ENCODE measurements at places on chromosomes 1 and 21.

DNA sequence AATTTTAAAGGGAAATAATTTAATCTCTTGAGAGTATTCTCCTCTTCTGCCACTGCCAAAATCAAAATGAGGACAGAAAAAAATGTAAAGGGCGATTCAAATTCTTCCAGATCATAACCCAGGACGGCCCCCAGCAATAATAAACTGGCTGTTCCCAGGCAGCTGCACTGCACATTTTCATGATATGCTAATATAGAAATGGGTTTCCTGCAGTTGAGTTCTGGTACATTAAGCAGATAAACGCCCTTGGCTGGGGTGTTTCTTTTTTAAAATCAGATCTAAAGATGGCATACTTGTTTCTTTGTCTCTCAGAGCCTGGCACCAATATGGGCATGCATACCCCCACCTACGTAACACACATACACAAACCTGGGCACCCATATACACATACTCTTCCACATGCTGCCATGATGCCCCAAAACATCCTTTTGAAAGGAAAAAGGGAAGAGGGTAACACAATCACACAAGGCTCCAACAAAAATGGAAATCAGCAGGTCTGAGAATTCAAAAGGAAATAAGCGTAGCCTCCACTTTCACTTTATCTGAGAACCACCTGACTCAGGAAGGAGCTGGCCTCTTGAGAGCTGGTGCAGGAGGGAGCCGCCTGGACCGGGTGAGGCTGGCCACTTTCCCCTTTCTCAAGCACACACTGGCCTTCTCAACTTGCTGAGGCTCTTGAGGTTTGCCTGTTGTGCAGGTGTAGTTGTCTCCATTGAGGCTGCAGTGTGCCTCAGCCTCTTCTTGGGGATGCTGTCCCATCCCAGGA is 653.4 kb downstream of the KIF26B start:
- DNase-seq, result no peak

DNA sequence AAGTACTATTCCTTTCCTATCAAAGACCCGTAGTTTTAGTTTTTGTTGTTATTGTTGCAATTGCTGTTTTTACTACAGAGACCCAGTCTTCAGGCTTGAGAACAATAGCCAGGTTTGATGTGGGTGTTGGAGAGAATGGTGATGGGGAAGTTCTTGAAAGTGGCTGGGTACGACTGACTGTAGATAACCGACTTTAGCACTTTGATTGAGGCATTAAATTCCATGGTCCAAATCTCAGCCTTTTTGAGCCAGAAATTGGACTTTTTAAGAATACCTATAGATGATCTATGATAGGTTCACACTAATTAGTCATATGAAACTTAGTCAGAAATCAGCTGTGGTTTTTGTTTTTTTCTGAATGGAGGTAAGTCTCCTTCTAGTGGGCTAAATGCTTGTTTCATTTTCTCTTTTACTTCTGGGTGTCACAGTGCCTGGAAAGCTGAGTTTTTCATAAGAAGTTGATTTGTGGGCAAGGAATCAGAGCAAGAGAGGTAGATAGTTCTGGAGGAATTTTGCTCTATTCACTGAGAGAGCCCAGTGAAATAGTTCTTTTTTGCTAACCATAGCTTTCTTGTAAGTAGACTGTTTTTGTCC is 2.8 kb downstream of the PPIH start:
- no peak for DNase-seq

- no peak for DNase-seq
Measured at GRCh38 chr1:9476790-9477463, 62.3 kb upstream of the SLC25A33 start.

- DNase-seq, result no peak
Measured at GRCh38 chr21:15160136-15160535, 95.3 kb upstream of the NRIP1 start.

All from HL-60 (cell line).